ENCODE measurements at places on chromosomes 4 and X.

DNA sequence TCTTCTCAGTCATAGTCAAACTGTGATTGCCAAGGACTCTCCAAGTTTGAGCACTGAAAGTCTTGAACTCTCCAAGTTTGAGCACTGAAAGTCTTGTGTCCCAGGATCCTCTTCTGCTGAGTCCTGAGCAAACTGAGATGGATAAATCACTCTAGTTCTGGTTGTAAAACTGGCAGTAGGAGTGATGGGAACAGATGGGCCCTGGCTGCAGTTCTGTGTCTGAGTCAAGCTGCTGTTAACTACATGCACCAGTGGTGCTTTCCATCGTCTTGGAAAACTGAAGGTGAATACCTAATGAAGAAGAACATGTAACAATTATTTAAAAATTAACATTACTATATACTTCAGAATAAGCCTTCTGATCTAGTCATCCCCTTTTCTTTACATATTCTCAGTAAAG, 27.6 kb upstream of the KCNIP4 start:
- DNase-seq, result no peak

GRCh38 chr4:168919706-168920324, 90.2 kb downstream of the CBR4 start:
- DNase-seq, result no peak

GRCh38 chr4:73127839-73128453, 58.4 kb upstream of the COX18 start:
- peak; percentile 29 for DNase-seq

GRCh38 chr4:69038582-69038981, 57.7 kb upstream of the UGT2B7 start:
- no peak for DNase-seq

DNA sequence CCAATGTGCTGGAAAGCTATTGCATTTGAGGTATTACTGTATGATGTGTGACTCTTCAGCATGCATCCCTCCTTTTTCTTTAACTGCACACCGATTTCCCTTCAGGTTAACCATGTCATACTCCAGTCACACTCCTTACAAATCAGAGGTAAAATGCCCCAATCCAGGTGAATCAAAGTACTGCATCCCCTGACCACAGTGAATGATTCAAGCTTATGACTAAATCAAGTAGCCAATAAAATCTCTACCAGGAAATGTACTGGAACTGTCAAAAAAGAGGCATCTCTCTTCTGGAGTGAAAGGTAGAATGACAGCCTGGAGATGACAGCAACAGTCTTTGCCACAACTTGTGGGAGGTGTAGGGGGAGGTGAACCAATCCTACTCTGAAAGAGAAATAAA, 10.4 kb downstream of the ADAMTS3 start:
- DNase-seq, result no peak

DNA sequence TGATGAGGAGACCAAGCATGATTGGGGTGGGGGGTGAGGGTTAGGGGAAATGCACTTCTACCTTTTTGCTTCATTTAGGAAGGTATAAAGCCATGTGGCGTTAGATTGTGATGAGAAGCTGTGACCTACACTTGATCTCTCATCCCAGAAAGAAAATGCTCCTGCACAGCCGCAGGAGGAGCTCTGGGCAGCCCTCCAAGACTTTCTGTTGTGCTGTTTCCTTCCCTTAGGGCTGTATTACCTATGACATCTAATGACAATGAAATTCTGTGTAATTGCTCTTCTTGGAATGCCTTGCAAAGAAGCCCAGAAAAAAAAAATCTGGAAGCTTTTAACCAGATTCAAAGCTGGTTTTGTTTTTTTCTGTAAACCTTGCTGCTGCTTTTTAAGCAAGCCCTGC, 13.4 kb downstream of the PRPS2 start:
- no peak for DNase-seq

- DNase-seq, result peak; percentile 99
Measured at GRCh38 chr4:2817701-2818350, 24.9 kb downstream of the SH3BP2 start.

- DNase-seq, result no peak
Measured at GRCh38 chr4:131288441-131288840, 1860.7 kb upstream of the PCDH10 start.

All from iPS-NIHi11 (cell line).